ENCODE measurements at places on chromosomes 7 and 10.

- no peak overlapping the region for H3K4me3 ChIP-seq
- H3K4me1 ChIP-seq, result no peaks in the 10 kb centered on the region
- no peaks in the 10 kb centered on the region for H3K36me3 ChIP-seq
- no peak overlapping the region for H3K27ac ChIP-seq
These were observed 243.9 kb upstream of the NPY start for GRCh38 chr7:24039991-24040624.

DNA sequence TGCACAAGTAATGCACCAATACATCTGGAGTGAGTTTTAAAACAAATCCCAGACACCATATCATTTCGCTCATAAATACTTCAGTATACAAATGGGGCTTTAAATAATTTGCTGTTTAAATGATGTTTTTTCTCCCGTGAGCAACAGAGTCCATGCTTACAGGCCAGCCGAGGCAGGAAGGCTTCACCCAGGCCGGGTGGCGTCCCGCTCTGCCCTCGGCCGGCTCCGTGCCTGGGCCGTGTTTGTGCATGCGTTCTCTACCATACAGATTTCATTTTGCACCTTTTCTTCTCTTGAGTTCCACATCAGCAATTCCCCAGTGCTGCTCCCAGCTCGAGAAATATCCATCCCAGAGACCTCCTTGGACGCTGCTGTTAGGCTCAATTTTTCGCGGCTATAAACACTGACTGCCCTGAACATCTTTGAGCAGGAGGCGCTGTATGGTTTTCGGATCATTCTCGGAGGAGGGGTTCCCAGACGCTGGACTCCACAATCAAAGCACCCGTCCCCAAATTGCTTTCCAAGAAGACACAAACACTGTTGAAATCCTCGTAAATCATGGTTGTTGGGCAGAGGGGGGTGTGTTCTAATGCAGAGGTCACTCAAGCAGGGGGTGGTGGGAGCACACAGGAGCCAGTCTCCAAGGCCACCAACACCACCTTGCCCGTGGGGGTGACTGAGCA is 91.6 kb downstream of the MICALL2 start:
- no peak for DNase-seq
- H3K27me3 ChIP-seq, result peaks cover 2% of the 10 kb centered on the region
- H3K4me3 ChIP-seq, result no peak overlapping the region
- H3K4me1 ChIP-seq, result peaks cover 2% of the 10 kb centered on the region
- H3K27ac ChIP-seq, result no peak overlapping the region
- no peaks in the 10 kb centered on the region for H3K36me3 ChIP-seq

DNA sequence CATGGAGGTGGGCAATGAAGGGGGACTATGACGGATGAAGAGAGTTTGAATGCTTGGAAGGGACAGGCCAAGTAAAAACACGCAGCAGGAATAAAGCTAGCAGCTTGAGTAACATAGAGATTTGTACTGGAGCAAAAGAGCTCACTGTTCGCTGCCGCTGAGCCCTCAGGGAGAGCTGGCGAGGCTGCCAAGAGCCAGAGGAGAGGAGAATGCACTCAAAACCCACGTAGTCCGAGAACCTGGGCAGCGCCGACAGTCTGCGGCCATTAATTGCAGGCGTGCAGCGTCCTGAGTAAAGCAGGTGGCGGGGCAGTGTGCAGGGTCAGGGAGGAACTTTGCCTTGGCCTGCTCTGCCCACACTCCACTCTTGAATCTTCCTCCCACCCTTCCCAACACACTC is 68.2 kb downstream of the SLC37A3 start:
- no peak overlapping the region for H3K4me3 ChIP-seq
- H3K4me1 ChIP-seq, result peaks cover 4% of the 10 kb centered on the region
- no peak for DNase-seq
- H3K36me3 ChIP-seq, result peaks cover 10% of the 10 kb centered on the region

- no peak overlapping the region for H3K4me3 ChIP-seq
- no peak overlapping the region for H3K27ac ChIP-seq
- no peak for DNase-seq
- no peaks in the 10 kb centered on the region for H3K36me3 ChIP-seq
- H3K4me1 ChIP-seq, result peaks cover 3% of the 10 kb centered on the region
These were observed 506.9 kb downstream of the RPS24 start for GRCh38 chr10:78540355-78541076.

DNA sequence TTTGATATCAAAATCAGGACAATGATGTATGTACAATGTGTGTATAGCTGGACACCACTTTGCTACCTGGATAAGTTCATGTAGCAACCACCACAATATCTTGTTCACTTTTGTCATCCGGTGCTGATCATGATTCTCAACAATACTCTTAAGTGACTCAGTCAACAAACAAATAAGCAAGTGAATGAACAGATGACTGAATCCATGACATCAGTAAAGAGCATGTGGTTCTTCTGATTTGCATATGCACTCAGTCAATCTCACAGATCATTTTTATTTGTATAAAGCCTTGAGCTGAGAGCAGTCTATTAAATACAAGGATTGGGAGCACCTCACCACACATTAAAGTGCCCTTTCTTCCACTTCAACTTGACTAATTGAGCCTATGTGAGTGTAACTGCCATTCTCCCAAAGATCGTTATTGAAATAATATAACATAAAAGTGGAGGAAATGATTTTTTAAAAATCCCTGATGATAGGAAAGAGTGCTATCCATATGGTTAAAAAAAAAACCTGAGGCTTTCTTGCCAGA is 69.5 kb downstream of the NPSR1 start:
- H3K4me3 ChIP-seq, result no peak overlapping the region
- no peak for DNase-seq
- H3K36me3 ChIP-seq, result no peaks in the 10 kb centered on the region
- no peaks in the 10 kb centered on the region for H3K27me3 ChIP-seq
- H3K27ac ChIP-seq, result no peak overlapping the region

GRCh38 chr10:86960003-86960862 is 1.8 kb downstream of the SNCG start:
- H3K27me3 ChIP-seq, result no peaks in the 10 kb centered on the region
- H3K27ac ChIP-seq, result no peak overlapping the region
- H3K4me3 ChIP-seq, result no peak overlapping the region
- H3K4me1 ChIP-seq, result peaks cover 21% of the 10 kb centered on the region
- DNase-seq, result peak; percentile 62

DNA sequence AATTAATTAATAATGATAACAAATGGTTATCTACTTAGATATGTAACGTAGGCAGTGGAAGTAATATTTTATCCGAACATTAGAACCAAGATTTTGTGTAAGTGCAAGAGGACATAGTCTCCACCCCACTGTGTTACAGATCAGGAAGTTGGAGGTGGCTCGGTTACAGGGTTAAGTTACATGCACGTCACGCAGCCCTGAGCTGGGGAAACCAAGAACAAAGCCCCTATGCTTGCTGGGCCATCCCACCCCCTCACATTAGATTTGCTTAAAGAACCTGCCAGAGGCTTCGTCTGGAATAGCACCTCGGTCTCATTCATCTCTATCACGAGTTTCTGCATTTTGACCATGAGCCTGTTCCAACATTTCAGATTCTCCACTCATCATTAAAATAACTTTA is 214.1 kb downstream of the ADARB2 start:
- no peaks in the 10 kb centered on the region for H3K4me1 ChIP-seq
- H3K27ac ChIP-seq, result no peak overlapping the region
- no peak for DNase-seq
- no peak overlapping the region for H3K4me3 ChIP-seq
- no peaks in the 10 kb centered on the region for H3K27me3 ChIP-seq
- H3K36me3 ChIP-seq, result no peaks in the 10 kb centered on the region

DNA sequence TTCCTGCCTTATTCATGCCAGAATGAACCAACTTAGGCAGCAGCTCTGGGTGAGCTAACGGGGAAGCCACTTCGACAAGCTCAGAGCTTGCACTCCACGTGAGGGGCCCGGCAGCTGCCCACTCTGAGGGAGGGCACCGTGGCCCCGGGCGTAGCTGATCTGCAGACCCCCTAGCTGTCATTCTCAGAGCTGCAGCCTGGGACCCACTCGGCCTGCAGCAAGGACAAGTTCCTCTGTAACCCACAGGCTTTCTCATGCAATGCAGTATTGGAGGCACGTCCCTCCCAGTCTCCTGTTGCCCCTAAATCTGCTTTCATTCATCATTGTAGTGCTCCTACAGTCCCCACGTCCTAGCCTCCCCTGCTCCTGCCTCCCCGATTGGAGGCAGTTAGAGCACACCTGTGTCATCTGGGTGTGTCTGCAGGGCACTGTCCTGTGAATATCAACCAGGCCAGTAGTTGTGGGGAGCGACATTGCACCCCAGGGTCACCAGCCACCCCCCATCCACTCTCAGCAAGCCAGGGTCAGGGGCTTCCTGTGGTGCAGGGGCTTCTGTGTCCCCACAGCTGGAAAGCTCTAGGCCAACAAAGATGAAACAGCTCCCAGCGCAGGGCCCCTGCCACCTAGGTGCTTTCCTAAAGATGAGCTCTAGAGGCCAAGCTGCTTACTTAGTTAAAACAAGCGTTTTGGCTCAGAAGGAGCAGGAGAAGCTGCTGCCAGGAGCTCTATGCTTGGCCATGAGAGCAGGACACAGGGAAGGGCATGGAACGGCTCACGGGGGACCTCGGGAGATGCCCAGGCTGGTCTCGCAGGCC is 333.6 kb downstream of the ADARB2 start:
- H3K4me3 ChIP-seq, result no peak overlapping the region
- H3K36me3 ChIP-seq, result no peaks in the 10 kb centered on the region
- H3K4me1 ChIP-seq, result peaks cover 14% of the 10 kb centered on the region
- no peaks in the 10 kb centered on the region for H3K27me3 ChIP-seq
- no peak for DNase-seq

DNA sequence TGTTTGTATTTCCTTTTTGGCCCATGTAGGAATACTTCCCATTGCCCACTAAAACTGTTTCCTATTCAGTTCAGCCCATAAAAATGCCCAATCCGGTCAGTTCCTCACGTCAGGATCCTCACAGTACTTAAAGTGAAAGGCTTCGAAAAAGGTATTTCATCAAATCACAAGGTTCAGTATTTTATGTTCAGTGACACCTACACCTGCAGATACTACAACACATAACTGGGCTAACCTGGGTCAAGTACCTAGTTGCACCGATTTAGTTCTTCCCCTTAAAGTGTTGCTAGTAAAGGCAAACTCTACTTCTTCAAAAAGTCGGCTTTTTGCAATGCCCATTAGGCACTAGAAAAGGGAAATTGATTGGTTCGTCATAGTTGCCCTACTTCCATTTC is 1.1 kb downstream of the SNX13 start:
- H3K27ac ChIP-seq, result no peak overlapping the region
- H3K27me3 ChIP-seq, result no peaks in the 10 kb centered on the region
- no peak for DNase-seq
- H3K36me3 ChIP-seq, result no peaks in the 10 kb centered on the region

GRCh38 chr7:30148951-30149459 is 14.2 kb downstream of the MTURN start:
- peak; percentile 38 for DNase-seq
- H3K36me3 ChIP-seq, result no peaks in the 10 kb centered on the region
- H3K27ac ChIP-seq, result no peak overlapping the region
- no peak overlapping the region for H3K4me3 ChIP-seq

DNA sequence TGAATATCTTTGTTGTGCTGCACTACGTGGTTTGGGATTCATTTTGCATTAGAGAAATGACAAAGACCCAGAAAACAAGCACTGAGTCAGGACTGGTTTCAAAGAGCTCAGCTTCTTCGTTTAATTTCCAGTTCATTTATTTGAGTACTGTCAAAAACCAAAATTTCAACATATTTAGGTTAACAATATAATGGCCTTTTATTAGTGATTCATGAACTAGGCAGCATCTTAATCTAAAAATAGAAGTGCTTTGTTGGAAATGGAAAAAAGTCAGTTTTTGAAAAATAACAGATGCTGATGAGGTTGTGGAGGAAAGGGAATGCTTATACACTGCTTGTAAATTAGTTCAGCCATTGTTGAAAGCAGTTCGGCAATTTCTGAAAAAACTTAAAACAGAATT is 856.4 kb downstream of the LRMDA start:
- H3K36me3 ChIP-seq, result no peaks in the 10 kb centered on the region
- no peaks in the 10 kb centered on the region for H3K4me1 ChIP-seq
- H3K27ac ChIP-seq, result no peak overlapping the region
- H3K27me3 ChIP-seq, result no peaks in the 10 kb centered on the region
- DNase-seq, result no peak

GRCh38 chr7:66170309-66171231 is 34.6 kb upstream of the TPST1 start:
- no peak overlapping the region for H3K27ac ChIP-seq
- H3K4me1 ChIP-seq, result no peaks in the 10 kb centered on the region
- H3K27me3 ChIP-seq, result no peaks in the 10 kb centered on the region

All from trophoblast cell (in vitro differentiated cells and primary cell).